Dermis blood vessel endothelial cell (primary cell): ENCODE measurements at places on chromosomes 4 and X.
A peak's percentile ranks its signal among the peaks of the same experiment; 100 is the strongest.

DNA sequence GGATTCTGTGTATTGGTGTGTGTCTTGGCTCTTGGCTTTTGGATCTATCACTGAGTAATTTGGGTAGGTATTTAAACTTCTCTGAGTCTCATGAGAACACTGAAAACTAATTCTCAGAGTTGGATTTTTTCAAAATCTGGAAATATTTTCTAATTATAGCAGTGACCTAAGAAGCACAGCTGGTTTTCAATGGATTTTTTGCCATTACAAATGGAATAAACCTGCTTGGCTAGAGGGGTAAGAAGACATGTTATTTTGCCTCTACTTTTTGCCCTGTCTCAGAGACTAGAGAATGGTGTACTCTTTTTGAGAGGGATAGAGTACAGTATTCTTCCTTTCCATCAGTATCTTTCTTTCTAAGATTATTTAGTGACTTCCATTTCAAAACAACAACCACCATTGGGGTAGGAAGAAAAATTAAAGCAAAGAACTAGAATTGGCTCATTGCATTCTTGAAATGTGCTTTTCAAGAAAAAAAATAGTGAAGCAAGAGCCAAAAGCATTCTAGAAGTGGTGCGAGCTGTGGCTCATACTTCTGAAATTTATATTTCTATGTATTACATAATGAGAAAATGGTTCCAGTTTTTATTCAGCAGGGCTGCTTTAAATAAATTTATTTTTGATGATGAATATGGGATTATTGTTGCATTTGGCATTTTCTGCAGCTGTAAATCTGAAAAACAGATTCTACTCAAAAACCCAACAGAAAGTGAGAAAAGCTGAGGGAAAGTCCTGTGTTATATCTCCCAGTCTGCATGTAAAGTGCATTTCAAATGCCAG lies 850.2 kb upstream of the SLIT2 start:
- DNase-seq, result no peak

DNA sequence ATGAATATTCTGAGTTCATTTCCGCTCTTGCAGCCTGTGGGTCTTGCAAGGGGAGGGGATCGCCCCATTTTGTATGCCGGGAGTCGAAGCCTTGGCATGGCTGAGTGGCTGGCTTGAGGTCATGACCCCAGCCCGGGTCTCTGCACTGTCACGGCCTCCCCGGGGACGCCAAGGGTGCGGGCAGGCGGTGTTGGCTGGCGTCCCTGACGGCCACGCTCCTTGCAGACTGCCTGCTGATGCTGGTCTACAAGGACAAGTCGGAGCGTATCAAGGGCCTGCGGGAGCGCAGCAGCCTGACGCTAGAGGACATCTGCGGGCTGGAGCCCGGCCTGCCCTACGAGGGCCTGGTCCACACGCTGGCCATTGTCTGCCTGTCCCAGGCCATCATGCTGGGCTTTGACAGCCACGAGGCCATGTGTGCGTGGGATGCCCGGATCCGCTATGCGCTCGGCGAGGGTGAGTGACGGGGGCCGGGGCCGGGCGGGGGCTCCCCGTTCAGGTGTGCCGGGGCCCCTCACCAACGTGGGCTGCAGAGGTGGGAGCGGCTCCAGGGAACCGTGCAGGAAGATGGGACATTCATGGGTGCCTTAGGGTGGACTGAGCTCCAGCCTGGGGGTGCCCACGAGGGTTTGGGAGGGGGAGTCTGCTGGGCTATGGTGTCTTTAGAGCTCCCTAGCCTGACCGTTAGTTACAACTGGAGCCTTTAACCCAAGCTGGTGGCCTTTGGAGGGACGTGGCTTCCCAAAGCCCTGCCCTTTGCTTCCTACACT lies 10.3 kb downstream of the DOK7 start:
- no peak for DNase-seq

- DNase-seq, result no peak
Observed at GRCh38 chrX:97200454-97200853, 316.7 kb downstream of the RPA4 start.

DNA sequence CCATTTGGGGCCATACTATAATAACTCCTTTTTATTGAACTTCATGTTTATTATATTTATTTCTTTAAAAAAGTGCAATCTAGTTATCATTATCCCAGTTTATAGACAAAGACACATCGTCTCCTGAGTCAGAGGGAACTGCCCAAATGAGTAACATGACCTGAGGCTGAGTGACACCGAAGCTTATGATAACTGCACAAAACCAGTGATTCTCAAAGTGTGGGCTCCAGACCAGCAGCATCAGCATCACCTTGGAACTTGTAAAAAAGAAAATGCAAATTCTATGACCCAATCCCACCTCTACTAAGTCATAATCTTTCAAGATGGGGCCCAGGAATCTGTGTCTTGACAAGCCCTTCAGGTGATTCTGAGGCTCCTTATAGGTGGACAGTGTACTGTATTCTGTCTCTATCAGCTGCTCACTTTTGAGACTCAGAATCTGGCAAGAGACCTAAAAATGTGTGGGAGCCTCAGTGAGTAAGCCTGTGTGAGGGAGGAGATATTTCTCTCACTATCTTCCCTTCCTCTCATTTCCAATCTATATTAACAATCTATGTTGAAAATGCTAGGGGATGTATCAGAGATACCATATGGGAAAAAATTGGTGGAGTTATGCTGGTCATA lies 147.0 kb downstream of the PACRGL start:
- no peak for DNase-seq

DNA sequence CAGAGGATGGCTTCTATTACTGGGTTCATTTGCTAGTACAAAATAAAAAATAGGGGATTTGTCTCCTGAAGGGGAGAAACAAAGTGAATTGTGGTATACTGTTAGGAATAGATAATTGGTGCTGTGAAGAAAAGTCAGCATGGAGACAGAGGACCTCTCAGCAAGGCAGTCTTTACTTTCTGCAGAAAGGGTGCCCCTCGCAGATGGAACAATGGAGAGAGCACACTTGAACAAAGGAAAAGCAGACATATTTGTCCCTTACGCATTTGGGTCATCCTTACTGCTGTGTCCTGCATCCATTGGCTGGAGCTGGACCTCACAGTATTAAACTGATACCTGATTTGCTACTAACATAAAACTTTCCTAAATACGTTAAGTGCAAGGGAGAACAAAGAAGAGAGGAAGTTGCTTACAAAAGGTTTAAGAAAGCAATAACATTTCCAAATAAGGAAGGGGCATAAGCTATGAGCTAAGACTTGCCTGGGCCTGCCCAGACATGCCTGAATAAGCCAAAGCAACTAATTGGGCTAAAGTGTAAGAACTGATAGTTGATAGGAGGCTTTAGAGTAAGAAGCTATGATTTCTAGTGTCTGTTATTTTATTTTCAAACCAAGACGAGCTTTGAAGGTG lies 83.8 kb downstream of the CCKAR start:
- DNase-seq, result peak; percentile 6

DNA sequence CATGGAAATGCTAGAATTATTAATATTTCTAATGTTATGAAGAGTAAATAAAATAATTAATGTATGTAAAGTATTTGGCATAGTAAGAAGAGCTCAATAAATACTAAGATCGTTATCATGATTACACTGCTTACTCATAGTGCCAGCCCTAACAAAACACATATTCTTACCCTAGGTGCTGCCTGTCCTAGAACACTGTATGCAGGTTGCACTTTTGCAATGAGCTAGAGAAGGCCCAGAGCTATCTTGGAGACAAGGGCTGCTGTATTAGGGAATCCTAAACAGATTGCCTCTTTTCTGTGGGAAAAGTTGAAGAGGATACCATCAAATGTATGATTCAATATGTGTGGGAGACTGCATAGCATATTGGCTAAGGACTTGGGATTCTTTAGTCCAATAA lies 48.0 kb upstream of the TMEM164 start:
- DNase-seq, result no peak

DNA sequence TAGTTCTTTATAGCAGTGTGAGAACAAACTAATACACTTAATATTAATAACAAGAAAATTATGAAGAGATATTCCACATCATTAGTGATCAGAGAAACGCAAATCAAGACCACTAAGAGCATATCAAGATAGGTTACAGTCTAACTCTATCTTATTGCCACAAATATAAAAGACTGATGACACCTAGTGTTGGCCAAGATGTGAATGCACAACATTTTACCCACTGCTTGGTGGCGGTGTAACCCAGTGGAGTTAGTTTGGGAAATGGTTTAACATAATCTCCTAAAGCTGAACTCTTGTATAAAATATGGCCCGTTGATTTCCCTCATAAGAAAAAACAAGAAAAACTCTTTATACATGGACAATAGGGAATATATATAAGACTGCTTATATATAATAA lies 92.4 kb downstream of the SLITRK2 start:
- DNase-seq, result no peak

GRCh38 chrX:154791939-154792338 lies 13.3 kb downstream of the MPP1 start:
- DNase-seq, result no peak

GRCh38 chr4:146178126-146178525 lies 2.6 kb downstream of the LSM6 start:
- no peak for DNase-seq

DNA sequence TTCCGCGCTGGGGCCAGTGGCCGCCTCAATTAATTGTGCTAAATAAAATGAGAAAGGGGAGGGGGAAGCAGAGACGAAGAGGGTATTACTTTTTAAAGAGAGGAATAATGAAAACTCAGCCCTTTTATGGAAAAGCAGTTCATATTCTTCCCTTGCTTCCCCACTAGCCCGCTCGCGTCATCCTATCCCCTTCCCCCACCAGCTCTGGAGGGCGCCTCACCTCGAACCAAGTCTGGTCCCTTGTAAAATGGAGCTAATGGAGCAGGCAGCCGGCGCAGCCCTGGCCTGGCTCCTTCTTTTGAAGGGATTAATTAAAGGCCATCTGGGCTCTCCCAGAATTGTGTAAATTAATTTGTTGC lies 511 bp upstream of the NKX6-1 start:
- DNase-seq, result no peak

DNA sequence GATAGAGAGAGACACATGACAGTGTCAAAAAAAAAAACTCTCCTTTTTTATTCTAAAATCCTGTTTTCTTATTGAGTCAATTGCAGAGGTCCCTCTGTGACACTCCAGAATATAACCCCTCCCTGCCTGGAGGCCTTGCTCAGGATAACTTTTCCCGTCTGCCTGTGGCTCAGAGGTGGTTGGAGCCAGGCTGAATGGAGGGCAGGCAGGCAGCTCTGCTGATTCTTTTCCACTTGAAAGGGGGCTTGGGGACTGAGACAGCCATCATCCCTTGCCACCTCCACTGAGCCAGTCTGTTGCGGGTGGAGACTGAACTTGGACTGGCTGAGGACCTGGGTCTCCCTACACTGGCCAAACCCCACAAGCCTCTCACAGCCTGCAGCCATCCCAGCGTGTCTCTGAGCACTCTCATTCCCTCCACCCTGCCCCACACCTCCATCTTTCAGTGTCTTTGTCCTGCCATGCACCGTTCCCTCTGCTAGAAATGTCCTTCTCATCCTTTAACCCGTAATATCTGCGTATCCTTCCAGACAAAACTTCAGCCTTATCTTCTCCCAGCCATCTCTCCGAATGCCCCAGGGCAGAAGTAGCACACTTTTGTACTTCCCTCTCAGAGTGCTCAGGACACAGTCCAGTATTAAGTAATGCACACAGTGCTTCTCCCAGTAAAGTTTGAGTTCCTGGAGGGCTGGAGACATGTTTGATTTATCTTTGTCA lies 139.9 kb downstream of the CHIC2 start:
- no peak for DNase-seq

- DNase-seq, result no peak
Observed at GRCh38 chr4:120915336-120915735, 7.2 kb downstream of the PRDM5 start.

- DNase-seq, result no peak
Observed at GRCh38 chrX:153926552-153926857, 441 bp upstream of the ARHGAP4 start.

GRCh38 chr4:70589785-70590184 lies 2.3 kb upstream of the AMBN start:
- DNase-seq, result no peak

DNA sequence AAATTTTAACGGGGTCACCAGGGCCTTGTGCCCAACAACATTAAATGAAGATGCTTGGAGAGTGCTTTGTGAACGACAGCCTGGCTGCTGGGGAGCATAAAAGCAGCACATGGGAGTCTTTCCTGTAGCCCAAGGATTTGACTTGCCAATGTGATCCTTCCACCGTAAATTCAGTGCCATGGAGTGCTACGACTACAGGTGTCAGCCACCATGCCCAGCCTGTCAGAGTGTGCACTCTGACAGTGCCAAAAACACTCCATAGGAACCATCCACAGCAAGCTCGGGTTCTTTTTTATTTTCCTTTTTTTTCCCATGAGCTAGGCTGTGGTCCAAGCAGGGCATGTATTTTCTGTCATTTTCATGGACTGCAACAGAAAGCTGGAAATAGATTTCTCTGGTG lies 156.9 kb downstream of the NLGN4X start:
- no peak for DNase-seq

GRCh38 chr4:108166441-108167315 lies 2.1 kb downstream of the LEF1 start:
- no peak for DNase-seq

- no peak for DNase-seq
Observed at GRCh38 chrX:53379747-53380146, 42.7 kb downstream of the SMC1A start.

GRCh38 chrX:153580700-153581386 lies 18.1 kb downstream of the CCNQ start:
- peak; percentile 17 for DNase-seq

- no peak for DNase-seq
Observed at GRCh38 chr4:128346054-128346716, 58.6 kb upstream of the PGRMC2 start.

DNA sequence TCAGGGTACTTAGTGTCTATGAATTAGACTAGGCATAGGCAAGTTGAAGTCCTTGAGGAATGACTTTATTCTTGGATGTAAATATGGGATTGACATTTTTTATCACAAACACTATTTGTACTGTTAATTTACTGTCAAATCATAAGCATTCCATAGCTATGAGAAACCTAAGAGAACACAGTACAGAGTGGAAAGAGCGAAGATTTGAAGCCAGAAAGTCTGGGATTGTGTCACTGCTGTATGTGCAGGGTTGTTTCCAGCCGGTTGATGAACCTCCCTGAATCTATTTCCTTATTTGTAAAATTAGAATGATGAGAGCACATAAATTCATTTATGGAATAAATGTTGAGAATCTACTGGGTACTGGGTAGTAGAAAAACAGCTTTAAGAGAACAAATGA lies 14.4 kb upstream of the KLHL5 start:
- no peak for DNase-seq

GRCh38 chr4:46870411-46870810 lies 38.6 kb downstream of the COX7B2 start:
- no peak for DNase-seq

DNA sequence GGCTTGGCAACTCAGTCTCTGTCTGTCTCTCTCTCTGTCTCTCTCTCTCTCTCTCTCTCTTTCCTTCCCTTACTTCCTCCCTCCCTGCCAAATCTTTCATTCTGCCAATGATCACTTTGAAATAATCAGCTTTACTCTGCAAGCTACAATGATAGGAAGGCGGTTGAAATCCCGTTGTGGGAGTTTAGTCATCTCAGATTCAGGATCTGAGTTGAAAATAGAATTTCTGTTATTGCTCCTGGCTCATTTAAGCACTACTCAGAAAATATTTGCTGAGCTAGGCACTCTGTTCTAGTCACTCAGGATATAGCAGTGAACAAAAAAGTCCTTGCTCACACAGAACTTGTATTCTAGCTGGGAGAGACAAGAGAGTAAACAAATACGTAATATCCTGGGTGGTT lies 56.3 kb upstream of the DCTD start:
- peak; percentile 10 for DNase-seq
